HuH-7 (cell line): ENCODE measurements at places on chromosomes 3 and 15.

DNA sequence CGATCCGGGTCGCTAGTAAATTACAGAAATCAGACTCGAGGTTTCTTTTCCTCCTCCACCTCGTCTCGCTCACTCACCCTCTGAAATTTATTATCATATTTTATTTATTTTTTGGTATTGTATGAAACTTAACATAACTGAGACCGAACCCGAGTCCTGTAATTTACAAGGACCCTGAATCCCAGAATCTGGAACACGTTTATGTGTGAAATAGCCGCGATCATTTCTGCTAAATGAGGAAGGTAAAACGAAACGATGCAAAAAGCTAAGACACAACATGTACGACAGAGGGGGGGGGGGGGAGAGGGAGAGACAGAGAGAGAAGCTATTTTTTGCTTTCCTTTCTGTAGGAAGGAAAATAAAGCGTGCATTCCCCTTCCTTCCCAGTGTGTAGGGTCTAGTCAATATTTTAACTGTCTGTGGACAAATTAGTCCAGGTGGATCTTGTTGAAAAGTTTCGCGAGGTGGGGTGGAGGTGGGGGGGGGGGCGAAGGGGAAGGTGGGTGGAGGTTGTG lies 1.6 kb downstream of the BBX start:
- no peak for DNase-seq

DNA sequence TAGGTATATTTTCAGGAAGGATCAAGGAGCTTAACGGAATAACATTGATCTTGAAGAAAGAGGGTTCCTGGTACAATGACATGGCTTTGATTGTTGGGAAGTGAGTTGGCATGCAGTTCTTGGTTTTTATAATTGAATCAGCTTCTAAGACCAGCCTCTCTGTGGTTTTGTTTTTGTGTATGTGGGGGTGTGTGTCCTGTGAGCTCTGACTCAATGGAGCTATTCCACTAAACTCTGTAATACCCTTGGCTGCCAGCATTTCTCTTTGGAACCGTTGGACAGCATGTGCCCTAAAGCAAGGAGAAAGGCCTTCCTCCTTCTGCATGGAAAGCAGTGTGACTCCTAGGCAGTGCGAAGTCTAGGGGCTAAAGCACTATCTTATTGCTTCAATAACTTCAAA lies 124.8 kb downstream of the EDEM1 start:
- no peak for DNase-seq

DNA sequence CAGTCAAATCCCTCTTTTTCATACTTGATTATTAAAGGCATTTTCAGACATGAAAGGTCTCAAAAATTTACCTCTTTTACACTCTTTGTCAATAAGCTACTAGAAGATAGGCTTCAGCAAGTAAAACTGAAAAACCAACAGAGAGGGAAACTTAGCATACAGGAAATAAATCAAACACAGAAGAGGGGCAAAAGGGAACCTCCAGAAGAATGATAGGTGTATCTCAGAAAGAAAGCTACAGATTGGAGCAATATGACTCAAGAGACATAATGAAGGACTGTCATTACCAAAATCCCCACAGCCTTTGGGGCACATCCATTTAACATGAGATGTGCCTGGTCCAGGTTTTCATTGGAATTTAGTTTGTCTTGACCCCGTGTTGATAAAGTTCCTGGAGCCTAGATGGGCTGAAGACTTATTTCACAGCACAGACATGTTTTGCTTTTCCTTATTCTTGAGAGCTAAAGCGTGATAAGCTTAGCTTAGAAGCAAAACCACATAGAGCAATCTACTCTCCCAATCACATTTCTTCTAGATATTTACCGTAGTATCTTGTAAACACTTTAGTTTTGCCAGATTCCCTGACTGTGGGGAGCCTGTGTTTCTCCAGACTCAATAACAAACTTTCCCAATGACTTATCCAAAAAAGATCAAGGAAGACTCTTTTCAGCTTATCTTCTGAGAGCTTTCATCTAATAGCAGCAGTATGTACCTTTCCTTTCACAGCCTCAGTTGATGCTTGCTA lies 11.7 kb downstream of the LRRFIP2 start:
- DNase-seq, result no peak

DNA sequence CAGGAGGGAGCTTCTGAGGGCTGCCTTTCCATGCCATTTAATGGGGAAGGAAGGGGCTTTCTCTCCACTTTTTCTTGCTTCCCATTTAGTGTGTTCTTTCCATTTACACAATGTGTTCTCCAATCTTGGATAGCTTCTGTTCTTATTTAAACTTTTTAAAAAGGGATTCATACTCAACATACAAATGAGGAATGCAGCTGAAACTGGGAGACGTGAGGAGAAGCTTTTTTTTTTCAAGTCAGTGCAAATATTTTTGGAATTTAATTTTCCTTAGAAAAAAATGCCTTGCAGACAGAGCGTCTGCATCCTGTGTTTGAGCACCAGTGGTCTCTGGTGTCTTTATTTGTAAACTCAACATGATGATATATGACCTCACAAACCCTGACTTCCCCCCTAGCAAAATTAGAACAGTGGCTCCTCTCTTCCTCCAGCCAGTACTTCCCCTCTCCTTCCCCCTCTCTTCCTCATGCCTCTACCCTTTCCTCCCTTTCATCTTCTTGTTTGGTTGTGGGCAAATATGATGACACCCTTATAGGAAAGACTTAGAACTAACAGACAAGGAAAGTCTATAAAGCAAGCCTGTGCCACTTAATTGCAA lies 48.1 kb upstream of the PCSK6 start:
- DNase-seq, result no peak

DNA sequence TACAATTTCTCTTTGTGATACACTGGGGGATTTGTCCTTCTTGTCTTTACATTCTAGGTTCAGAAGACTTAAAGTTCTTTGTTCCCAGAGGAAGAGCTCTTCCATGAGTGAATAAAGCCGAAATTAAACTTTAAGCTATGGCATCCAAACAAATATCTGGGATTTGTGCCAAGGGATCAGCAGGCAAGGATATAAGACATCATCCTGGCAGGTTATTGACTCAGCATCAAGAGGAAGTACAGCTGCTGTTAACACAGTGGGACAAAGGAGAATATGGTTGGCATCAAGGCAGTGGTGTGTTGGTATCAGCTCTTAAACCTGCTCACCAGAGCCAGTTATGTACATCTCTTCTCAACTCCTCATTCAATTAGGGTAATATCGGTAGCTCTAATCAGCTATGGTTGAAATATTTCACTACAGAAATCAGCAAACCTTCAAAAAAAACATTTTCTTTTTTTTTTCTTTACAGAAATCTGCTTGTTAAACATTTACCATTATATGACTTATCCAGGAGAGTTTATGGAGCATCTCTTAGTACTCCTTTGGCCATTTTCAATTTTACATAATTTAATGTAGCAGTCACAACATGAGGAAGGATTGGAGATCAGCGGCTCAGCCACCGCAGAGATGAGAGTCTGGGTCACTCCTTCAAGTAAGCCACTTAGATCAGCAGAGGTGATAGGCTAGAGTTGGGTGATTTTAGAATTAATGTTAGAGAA lies 1198.6 kb upstream of the EPHA6 start:
- no peak for DNase-seq

DNA sequence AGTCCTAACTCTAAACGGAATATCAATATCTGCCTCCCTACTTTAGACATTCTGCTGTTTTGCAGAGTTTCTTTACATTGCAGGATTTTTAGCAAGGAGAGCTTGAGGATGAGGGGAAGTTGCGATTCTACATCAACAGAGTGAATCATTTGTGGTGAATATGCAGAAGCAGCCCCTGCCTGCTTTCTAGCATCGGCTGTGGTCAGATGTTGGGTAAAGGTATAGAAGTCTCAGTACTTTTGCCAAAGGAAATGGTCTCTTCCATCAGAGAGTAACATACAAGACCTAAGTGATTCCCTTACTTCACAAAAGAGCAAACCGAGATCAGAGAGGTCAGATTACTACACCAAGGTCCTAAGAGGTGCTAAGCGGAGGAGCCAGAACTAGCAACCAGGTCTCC lies 15.2 kb downstream of the ST3GAL6 start:
- DNase-seq, result no peak

GRCh38 chr15:71532994-71533393 lies 277.4 kb upstream of the NR2E3 start:
- peak; percentile 28 for DNase-seq

DNA sequence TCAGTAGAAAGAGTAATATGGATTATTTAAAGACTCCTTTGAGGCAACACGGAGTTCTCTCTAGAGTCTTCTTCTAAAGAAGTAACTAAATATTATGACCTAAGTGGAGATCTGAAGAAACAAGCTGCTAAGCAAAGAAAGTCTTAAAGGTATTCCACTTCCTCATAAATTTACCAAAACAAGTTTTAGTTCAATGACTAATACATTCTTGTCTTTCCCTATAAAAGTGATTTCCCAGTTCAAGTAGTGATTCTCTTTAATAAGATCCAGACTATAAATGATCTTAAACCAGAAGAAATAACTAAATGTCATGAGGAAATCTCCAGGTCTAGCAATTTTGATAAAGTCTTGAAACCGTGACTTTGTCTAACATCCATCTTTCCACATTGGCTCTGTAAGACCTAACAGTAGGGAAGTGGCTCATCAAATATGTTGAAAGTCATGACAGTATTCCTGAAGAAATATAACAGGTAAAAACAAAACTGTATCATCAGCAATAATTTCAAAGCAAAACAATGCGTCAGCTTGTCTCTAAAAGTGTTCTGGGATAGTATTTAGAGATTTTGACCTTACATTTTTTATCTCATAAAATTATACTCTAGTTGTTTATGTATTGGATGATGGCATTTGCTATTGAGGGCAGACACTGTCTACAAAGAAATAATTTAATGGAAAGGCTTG lies 51.8 kb upstream of the NEDD4 start:
- no peak for DNase-seq

- DNase-seq, result no peak
Measured at GRCh38 chr3:179760944-179761343, 108.1 kb downstream of the USP13 start.

GRCh38 chr15:74041311-74041756 lies 41.0 kb downstream of the GOLGA6A start:
- no peak for DNase-seq

GRCh38 chr15:62059816-62060112 lies 483 bp downstream of the VPS13C start:
- DNase-seq, result peak; percentile 39

DNA sequence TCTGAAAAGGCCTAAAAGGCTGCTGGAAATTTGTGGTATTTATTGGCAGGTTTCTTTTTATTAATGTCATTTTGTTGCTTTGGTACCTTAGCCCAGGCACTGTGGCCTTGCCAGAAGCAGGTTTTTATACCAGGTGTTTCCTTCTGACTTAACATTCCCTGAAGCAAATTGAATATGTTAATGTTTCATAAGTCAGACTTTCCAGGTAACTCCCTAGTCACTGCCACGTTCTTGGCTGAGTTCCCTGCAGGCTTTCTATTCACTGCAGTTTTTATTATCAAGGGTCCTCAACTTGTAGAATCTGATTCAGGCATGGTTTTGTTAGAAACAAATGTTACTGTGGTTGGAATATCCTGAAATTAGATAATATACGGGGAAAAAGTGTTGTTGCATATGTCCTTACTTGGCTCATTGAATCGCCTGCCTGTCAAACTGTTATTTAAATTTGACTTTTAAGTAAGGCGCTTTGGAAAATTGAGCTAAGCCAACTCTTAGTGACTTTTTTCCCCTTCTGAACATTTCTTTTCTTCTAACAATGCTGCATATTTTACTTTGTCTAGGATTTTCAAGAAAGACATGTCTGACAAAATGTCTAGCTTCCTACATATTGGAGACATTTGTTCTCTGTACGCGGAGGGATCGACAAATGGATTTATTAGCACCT lies 22.9 kb downstream of the ITPR1 start:
- no peak for DNase-seq

DNA sequence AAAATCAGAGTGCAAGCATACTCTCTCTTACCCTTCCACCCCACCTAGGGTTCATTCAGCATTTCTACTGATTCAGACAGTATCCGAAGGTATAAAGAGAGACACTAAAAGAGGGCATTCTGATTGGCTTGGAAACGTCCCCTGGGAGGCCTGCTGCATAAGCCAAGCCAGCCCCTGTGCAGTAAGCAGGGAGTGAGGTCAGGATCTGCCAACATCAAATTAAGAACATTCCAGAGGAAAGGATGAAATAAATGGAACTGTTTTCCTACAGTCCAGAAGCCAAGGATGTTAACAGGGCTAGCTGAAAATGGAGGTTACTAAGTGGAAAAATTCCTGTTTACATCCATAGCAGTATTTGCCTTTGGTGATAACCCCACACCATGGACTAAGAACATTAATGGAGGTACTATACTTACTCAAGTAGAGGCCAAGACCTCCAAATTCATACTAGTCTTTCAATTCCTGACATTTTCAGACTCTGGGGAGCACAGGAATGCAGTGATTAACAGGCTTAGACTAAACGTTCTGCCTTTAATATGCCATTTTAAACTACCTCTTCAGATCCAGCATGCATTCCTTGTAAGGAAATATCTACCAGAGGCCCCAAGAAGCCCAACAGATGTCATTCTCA lies 34.5 kb downstream of the NPTN start:
- DNase-seq, result no peak

DNA sequence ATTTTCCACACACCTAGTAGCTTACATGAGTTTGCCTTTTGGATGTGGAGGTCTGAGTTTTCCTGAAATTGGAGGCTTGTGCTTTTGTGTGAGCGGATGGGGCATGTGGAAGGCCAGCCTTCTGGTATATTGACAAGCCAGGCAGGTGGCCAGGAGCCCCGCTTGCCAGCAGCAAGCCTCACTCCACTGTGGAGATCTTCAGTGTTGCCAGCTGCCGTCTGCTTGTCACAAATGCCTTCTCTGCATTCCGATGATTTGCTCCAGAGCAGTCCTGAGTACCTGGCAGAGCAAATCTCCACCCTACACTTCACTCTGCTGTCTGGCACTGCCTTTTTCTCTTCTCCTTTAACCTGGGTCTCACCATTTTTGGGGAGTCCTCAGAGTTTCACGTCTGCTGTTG lies 29.1 kb upstream of the CHST2 start:
- DNase-seq, result no peak

- DNase-seq, result no peak
Measured at GRCh38 chr3:102398666-102399065, 36.1 kb upstream of the ZPLD1 start.

GRCh38 chr3:130849091-130849552 lies 44.8 kb upstream of the ATP2C1 start:
- DNase-seq, result no peak

GRCh38 chr3:142007710-142008399 lies 131.4 kb downstream of the ATP1B3 start:
- DNase-seq, result no peak

- DNase-seq, result peak; percentile 49
Measured at GRCh38 chr3:21216598-21216997, 534.4 kb downstream of the ZNF385D start.
